Posterior vena cava (tissue), 2 donors: ENCODE measurements at places on chromosomes 6 and 20.

DNA sequence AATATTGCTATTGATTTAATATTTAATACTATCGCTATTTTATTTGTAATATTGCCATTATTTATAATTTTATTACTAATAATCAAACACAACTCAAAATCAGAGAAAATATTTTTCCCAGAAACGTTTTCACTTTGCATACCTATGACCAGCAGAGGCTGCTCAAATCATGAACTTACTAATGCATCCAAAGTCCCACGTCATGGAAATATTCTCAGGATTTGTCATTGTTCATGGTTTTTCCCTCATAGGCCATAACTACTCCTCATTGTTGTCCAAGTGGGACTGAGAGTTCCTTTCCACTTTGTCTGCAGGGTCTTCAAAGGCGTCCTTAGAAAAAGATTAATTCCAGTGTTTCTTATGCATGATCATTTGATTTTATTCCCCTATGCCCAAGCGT is 344.8 kb downstream of the THBS2 start:
- no peak for DNase-seq

- DNase-seq: no peak
Measured at GRCh38 chr6:12294851-12295536, 4.8 kb downstream of the EDN1 start.

DNA sequence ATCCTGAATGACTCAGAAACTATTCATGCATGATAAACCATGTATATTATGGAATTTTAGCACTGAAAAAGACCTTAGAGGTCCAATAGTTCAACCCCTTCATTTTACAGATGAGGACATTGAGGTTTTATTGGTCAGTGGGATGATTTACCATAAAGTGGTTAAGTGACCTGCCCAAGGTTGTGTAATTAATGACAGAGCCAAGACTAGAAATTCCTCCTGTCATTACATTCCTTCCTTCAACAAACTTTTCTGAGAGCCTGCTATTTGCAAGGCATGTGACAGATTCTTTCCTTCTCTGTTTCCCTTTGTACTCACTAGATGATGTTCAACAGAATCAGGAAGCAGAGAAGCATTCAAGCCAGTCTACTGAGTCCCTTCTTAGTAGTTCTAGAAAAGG is 170.7 kb upstream of the KCNK16 start:
- no peak for DNase-seq

DNA sequence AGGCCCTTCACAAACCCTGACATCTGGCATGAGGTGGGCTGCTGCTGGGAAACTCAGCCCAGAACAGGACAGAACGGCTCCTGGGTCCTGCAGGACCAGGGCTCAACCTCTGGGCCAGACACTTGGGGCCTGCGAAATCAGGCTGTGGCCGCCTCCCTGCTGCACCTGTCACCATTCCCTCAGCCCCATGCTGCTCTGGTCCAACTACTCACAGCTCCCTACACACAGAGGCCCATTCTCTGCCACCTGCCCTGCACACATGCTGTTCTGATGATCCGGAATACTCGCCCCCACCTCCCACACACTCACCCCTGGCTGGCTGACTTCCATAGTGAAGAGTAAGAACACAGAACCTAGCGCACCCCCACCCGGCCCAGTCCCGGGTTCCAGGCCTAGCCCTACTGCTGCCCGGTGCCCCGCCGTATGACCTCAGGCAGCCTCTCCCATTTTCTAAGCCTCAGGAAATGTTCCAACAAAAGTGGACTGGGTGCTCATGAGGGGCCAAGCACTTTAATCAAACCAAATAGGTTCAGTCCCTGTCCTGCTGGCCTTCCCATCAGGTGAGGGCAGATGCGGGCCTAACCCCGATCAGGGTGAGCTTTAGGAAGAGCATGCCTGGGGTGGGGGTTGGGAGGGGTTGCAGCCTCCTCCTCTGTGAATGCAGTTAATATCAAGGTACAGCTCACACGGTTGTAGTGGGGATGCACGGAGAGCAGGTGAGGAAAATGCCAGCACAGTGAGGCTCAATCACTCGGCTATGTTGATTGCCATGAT is 3.9 kb downstream of the PEDS1 start:
- DNase-seq: no peak

GRCh38 chr6:109877028-109878004 is 100.8 kb upstream of the GPR6 start:
- DNase-seq: no peak
